ENCODE measurements at places on chromosomes 5 and 9.

DNA sequence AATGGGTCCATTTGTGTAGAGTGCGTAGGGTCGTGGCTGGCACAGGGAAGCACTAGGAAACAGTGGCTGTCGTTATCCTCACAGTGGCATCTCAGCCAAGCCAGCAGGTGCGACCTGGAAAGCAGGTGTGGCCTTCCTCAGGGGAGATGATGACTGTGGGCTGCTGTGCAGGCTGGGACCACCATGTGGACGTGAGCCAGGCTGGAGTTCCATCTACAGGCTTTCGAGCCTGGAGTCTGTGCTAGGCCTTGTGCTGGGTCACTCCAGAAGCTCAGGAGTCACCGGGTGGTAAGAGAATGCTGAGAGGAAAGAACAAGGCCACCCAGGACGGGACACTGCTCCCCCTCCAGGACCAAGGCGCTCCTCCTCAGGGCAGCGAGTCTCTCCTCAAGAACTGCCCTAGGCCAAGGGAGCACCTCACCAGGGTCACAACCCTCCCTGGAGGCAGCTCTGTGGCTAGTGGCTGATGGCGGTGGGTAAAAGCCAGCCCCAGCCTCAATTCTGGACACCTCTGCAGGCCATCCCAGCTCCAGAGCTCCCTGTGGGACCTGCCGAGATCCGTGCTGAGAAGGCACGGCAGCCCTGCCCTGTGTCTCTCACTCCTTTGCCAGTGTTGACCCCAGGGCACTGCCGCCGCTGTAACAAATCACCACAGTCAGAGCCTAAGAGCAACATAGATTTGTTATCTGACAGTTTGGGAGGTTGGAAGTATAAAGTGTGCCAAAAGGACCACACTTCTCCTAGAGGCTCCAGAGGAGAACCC is 36.0 kb downstream of the WHRN start:
- no peak for DNase-seq

- DNase-seq, result no peak
These were observed 545.9 kb upstream of the RIOK2 start for GRCh38 chr5:97728920-97729319.

GRCh38 chr5:166346726-166347374 is 1944.6 kb upstream of the WWC1 start:
- DNase-seq, result no peak

- no peak for DNase-seq
These were observed 52.5 kb downstream of the OTULIN start for GRCh38 chr5:14716755-14717752.

All from stimulated activated CD4-positive, alpha-beta T cell treated with anti-CD3 and anti-CD28 coated beads, Interleukin-12 subunit alpha, Interleukin-12 subunit beta, amount 100 ng/mL, for 24 hours (primary cell).